ENCODE measurements at places on chromosomes 3 and 15.
A peak's percentile ranks its signal among the peaks of the same experiment; 100 is the strongest.

DNA sequence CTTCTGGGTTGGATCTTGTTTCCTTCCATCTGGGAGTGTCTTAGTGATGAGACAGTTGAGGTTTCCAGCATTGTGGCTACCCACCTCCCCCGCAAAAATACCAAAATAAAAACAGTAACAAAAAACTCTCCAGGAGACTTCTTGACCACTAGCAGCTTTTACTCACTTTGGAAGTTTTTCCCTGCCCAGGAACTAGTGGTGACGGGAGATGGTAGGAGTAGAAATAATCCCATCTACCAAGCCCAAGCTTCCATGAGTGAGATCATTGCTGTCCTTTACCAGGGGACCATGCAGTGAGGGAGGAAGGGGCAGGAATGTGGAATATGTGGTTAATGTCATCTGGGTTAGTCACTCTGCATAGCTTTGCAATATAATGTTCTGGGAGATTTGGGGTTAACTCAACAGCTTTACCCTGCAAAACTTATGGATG is 187.7 kb downstream of the ITPR1 start:
- DNase-seq = no peak

DNA sequence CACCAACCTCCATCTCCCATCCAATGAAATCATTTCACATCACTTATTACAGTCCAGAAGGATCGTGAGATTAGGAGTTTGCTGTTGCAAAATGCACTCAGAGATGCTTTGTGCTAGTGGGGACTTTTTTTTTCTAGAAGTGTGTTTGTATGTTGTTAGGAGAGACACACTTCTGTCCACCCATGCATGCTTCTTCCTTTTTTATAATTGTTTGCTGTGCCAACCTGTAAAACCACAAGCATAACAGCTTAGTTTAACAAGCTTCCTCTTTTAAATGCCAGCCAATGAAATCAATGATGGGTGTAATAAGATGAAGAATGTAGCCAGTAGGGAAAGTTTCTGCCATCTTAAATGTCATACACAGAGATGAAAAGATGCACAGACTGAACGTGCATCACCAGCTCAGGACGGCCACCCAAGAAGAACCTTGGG is 305.6 kb upstream of the STT3B start:
- no peak for DNase-seq

DNA sequence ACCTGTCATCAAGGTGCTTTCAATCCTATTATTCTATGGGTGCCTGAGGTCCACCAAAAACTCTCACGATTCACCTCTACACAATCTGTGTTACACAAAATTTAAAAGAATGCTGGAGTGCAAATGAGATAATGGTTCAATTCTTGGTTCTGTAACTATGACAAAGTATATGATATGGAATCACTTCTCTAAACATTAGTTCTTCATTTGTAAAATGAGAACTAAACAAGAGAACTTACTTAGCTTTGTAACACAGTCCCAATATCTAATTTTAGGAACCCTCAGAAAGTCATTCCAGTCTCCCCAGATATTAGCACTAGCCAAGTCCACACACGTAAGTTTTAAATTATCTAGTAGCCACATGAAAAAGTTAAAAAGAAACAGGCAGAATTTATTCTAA is 111.5 kb downstream of the TBL1XR1 start:
- DNase-seq = no peak

- no peak for DNase-seq
Observed at GRCh38 chr15:27741226-27741860, 357.8 kb downstream of the OCA2 start.

DNA sequence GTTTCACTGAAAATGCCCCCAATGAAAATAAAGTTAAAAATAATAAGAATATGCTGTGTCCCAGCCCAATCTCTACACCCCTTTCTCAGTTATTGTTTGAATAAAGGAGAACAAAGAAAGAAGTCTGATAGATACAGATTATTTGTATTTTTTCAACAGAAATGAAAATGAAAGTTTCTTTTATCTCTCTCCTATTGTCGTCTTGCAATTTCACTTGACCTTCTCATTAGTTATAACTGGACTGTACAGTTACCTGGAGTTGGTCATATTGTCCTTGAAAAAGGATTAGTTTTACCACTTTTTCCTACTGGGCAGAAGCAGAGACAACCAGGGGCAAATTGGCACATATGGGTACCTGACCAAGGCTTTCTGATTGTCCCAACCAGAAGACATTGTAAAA is 440.0 kb downstream of the PDCD6IP start:
- no peak for DNase-seq

GRCh38 chr15:47437491-47437890 is 279.8 kb upstream of the SEMA6D start:
- DNase-seq = no peak

GRCh38 chr3:187454085-187454815 is 86.1 kb downstream of the RTP4 start:
- no peak for DNase-seq

- DNase-seq = no peak
Observed at GRCh38 chr3:47714606-47715005, 67.1 kb downstream of the SMARCC1 start.

GRCh38 chr3:89059211-89059925 is 48.1 kb upstream of the EPHA3 start:
- DNase-seq = no peak

DNA sequence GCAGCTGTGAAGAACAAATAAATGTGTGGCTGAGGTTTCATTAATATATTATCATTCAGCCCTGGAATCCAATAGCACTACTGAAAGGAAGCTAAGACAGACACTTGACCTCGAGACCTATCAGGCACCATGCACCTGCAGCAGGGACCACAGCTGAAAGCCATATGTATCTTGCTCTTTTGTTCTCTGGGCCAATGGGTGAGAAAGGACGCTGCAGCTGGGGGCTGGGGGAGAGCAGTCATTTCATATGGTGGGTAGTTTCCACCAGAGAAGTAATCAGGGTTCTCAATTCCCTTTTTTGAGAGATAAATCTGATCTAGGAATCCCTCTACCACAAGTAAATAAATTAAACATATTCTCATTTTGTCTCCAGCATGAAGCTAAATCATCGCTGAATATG is 225.6 kb upstream of the STRIT1 start:
- peak; percentile 91 for DNase-seq

- no peak for DNase-seq
Observed at GRCh38 chr3:33221241-33221640, 2.6 kb upstream of the SUSD5 start.

GRCh38 chr3:58157700-58158099 is 53.1 kb downstream of the DNASE1L3 start:
- DNase-seq = peak; percentile 31

DNA sequence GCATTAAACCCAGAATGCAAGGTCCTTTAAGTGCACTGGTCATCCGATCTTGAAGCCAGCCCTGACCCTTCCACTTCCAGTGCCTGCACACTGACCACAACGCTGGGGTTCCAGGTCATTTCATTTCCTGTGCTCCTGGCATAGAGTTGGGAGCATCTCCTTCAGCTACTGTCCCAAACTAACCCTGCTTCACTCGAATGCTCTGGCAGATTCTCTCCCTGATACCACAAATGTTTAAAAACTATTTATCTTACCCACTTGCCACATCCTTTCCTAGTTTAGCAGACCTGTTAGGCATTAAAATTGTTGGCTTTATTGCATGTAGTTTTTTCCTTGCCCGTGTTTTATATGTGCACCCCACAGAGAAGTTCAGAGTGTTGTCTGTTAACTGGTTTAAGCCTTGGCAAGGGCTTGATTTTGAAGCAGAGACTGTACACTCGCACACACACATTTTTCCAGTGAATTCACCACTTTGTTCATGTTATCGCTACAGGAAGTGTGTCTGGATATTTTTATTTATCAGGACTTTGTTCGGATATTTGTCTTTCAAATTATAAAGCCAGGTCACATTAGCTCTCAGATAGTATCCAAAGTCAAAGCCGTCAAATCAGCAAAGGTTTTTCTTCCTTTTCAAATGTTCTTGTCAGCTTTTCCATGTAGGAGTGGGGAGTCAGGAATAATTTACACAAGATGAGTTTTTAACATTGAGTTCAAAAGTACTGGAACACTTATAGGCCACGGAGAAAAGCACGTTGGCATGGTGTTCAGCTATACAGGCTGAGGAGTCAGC is 77.3 kb downstream of the ABI3BP start:
- no peak for DNase-seq

- DNase-seq = no peak
Observed at GRCh38 chr15:72604794-72605193, 49.7 kb upstream of the GOLGA6B start.

DNA sequence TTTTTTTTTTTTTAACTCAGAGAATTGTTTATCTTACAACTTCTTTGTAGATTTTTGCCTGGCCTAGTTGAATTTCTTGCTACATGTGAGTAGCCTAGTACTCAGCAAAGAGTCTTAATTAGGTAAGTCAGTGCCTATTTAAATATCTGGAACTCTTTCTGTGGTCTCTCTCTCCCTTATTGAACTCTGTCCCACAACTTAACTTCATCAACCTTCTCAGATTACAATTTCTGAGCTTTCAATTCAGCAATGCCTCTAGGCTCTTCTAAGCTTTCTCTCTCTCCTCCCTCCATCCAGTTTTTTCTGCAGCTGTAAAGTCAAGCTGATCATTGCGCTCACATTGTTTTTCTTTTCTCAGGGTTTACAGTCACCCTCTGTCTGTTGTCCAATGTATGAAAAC is 517.6 kb upstream of the ROBO1 start:
- no peak for DNase-seq

- no peak for DNase-seq
Observed at GRCh38 chr3:11808231-11808630, 38.5 kb downstream of the TAMM41 start.

- no peak for DNase-seq
Observed at GRCh38 chr3:71064291-71064955, 519.1 kb downstream of the FOXP1 start.

DNA sequence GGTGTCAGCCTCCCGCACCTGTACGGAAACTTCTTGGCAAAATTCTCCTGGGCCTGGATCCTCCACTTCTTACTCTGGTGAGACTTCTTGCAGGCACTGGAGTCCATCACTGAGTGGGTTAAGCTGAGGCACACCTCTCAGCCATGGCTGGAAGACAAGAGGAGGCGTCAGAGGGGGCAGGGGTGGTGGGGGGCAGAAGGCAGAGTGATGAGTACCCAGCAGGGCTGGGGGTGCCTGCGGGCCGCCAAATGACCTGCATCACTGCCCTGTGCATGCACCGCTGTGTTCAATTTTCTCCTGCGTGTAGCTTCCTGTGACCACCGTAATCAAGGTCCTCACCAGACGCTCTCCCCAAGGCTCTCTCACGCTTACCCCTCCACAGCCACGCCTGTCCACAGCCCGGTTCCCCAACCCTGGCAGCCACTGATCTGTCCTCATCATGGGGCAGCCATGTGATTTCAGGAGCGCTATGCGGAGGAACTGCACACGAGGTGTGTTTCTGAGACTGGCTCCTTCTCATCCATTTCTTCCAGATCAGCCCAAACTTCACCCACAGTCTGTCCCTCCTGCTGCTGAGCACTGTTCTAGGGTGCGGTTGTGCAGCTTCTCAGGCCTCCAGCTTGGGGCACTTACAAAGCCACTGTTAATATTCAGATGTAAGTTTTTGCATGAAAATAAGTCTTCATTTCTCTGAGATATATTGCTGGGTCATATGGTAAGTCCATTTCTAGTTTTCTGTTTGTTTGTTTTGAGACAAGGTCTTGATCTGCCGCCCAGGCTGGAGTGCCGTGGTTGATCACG is 5.2 kb downstream of the C3orf22 start:
- DNase-seq = no peak

- no peak for DNase-seq
Observed at GRCh38 chr15:81014446-81015093, 13.8 kb downstream of the TLNRD1 start.

DNA sequence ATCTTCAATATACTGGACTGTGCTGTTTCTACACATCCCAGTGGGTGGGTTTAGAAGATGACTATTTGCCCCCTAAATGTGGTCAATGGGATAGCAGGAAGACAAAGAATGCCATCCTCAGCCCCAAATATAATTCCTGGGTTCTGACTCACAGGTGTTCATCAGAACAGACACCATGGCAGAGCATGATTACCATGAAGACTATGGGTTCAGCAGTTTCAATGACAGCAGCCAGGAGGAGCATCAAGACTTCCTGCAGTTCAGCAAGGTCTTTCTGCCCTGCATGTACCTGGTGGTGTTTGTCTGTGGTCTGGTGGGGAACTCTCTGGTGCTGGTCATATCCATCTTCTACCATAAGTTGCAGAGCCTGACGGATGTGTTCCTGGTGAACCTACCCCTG is 3.0 kb downstream of the CXCR6 start:
- DNase-seq = no peak

- DNase-seq = peak; percentile 46
Observed at GRCh38 chr15:79184465-79184892, 93.9 kb upstream of the RASGRF1 start.

DNA sequence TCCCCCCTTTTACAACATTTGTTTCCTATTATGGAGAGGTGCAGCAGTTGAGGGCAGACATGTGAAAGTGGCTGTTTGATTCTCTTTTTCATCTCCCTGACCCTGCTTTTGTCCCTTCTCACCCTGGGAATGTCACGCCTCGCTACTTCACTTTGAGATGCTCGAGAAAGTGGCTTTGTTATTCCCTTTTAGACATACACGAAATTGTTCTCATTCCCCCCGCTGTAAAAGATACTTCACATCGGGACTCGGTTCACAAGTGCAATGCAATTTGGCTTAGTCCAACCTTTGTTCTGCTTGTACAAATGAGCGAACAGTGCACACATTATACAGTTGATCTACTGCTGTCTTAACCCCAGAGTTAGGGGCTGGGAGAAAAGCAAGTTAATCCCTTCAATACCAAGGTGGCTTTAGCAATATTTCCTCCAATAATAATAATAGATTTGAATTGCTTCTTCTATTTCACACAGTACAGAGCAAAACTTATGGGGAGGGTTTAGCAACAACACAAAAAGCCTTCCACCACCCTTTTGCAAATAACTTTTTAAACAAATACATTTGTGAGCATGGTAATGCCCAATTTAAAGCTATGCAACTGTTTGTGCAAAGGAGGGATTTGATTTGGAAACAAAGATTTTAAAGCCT is 5.7 kb upstream of the FOXB1 start:
- peak; percentile 34 for DNase-seq
